AG09309 (cell line): ENCODE measurements at places on chromosomes 12 and 14.

GRCh38 chr12:132476038-132476414, 13.9 kb upstream of the FBRSL1 start:
- DNase-seq: no peak

DNA sequence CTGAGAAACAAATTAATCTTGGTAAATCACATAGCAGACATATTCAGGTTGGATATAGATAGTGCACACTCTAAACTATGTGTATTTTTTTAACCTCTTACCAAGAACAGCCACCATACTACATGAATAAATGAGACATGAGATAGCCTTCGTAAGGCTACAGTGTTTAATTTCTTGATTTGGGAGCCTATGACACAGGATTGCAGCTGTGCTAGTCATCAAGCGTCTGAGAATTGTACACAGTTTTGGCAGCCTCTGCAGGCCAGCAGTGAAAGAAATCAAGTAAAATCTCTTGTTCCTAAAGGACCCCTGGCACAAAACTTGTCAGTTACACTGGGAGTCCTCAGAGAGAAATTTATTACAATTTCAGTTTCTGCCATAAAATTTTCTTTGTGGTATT, 236.1 kb downstream of the C12orf50 start:
- no peak for DNase-seq

- DNase-seq: no peak
Measured at GRCh38 chr14:56208520-56208919, 90.3 kb downstream of the PELI2 start.

GRCh38 chr12:5364036-5364770, 67.7 kb upstream of the NTF3 start:
- no peak for DNase-seq

- no peak for DNase-seq
Measured at GRCh38 chr12:4933411-4933810, 23.7 kb downstream of the KCNA1 start.

DNA sequence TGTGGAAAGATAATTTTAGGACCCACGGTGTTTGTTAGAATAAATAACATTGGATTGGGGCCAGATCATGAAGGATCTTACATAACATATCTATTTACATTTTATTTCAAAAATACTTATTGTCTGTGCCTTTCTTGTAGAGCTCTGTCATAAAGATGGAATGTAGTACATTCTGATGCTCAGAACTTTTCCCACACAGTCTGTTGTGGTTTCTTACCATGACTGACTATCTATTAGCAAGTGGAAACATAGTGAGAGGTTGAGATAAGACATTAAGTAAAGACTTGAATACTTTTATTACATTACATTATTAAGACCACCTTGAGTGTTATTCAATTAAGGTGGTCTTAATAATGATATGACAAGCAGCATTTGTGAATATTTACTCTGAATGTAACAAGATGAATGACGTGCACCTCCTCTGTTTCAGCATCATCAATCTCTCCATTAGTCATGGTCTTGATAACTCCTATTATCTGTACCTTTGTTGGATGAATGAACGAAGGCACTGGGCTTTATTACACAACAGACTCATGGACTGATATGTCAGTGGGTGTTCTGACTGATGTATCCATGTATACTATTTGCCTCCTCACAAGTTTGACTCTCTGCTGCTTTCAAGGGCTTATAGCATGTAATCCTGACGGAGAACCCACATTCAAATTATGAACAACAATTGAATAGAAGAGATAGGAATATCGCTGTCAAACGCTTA, 883.0 kb upstream of the FLRT2 start:
- DNase-seq: no peak

- no peak for DNase-seq
Measured at GRCh38 chr14:72788972-72789728, 104.8 kb downstream of the DPF3 start.

DNA sequence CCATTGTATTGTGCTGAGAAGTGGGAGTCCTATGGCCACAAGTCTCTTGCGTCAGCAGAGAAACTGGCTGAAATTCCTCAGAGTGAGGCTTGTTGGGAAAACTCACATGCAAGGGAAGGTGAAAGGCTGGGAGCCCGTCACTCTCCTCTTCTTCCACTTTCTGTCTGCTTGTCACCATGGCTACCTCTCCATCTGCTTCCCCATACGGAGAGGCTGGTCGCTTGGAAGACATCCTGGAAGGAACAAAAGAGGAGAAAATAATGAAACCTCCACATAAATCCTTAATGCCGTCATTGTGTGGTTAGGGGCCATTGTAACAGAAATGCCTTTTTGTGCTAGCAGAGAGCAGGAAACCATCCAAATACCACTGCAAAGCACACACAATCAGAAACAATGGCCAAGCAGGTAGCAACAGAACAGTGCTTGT, 53.7 kb downstream of the SOX5 start:
- DNase-seq: no peak

DNA sequence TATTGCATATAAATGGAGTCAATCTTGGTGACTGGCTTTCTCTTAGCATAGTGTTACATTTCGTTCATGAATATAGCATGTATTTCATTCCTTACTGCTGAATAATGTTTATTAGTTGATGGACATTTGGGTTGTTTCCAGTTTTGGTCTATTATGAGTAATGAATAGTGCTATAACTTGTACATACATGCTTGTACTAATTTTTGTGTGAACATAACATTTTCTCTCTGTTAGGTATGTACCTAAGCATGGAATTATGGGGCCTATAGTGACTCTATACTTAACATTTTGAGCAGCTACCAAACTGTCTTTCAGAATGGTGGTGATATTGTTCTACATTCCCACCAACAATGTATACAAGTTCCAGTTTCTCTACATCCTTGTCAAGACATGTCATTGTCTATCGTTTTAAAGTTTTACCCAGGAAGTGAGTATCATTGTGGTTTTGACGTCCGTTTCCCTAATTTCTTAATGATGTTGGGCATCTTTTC, 23.1 kb downstream of the ATP2A2 start:
- DNase-seq: no peak

DNA sequence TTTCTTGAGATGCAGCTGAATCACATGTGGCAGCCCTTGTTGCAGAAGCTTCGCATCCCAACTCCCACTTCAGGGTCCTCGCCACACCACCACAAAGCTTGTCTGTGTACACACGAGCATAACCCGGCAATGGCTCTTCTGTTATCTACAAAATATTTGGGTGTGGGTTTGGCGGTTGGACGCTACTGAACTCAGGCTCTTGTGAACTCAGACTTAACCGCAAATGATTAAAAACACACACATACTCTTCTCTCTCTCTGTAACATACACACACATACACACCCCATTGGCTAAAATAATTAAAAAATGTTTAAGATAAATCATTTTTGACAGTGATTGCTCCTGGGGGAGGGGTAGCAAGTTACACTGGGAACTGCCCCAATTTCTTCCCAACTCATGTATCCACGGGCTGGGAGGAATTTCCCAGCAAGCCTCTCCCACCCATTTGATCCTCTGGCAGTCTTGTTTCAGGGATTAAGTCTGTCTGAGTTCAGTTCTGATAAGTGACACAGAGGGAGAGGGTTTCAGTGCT, 63.7 kb upstream of the MANSC4 start:
- no peak for DNase-seq

- DNase-seq: no peak
Measured at GRCh38 chr14:100372357-100373048, 49.4 kb downstream of the SLC25A47 start.

GRCh38 chr14:38505221-38505972, 249.5 kb upstream of the CLEC14A start:
- DNase-seq: no peak

DNA sequence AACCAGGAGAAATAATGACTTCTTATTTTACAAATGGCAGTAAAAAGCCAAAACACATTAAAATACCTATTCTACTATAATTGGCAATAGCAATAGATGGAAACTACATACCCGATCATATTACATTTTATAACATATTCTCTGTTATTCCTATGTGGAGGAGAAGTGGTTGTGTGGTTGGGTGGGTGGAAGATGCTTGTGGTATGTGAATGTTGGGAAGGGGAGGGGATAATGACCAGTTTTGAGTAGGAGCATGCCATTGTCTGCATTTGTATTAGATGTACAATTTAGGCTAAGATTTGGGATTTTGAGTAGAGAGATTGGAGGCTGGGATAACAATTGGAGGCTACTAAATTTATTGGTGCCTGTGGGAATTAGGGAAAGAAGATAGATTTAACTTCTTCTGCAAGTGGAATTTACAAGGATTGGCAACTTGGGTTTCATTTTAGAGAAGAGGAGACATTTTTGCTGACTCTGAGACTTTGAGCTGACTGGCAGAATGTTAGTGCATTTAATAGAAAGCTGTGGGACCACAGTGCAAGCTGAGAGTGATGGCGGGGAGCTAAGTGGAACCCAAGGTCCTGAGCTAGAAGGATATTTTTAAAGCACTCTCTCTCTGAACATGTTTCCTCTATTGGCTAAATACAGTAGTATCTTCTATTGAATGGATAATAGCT, 65.2 kb downstream of the SLC16A7 start:
- DNase-seq: no peak

DNA sequence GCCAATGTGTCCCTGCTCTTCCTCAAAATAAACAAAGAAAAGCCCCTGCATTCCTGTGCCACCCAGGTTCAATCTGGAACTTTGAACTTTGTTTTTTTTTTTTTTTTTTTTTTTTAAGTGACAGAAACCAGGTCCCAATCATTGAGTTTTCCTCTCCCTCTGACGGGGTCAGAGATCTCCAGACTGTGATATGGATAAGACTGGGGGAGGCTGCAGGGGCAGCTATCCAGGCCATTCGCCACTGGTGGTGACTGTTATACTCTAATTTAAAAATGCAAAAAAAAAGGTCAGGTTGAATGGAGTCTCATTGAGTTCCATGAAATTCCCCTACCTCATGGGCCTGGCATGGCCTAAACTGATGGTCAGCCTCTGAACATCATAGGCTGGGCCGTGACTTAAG, 57.0 kb downstream of the TMX1 start:
- no peak for DNase-seq

GRCh38 chr12:55681142-55682077, 26.3 kb downstream of the ITGA7 start:
- DNase-seq: no peak

DNA sequence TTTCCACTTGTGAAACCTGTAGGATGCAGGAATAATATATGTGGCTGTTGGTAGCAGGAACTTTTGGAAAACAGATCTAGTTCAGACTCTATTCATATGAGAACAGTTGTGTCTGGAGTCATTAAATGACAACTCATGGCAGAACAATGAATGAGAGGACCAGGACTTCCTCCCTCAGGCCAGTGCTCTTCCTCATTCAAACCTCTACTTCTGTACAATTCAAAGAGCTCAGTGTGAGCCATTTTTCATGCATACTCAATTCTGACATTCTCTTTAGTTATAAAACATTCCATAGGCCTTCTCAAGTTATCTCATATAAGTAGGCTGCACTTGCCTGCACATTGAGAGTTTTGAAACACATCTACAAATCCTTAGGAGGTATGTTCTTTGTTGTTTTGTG, 1526.6 kb upstream of the FLRT2 start:
- no peak for DNase-seq

GRCh38 chr14:65620195-65620594, 207.7 kb downstream of the FUT8 start:
- DNase-seq: no peak

- DNase-seq: no peak
Measured at GRCh38 chr14:36221112-36221511, 44.6 kb upstream of the PTCSC3 start.

GRCh38 chr12:84362552-84362897, 550.1 kb downstream of the SLC6A15 start:
- DNase-seq: no peak

- no peak for DNase-seq
Measured at GRCh38 chr12:116673681-116674111, 64.2 kb downstream of the SPRING1 start.

GRCh38 chr14:90299408-90299807, 32.3 kb downstream of the NRDE2 start:
- DNase-seq: no peak

- DNase-seq: no peak
Measured at GRCh38 chr14:75311356-75311755, 32.7 kb downstream of the FOS start.
